ENCODE measurements at places on chromosomes 6 and 20.

DNA sequence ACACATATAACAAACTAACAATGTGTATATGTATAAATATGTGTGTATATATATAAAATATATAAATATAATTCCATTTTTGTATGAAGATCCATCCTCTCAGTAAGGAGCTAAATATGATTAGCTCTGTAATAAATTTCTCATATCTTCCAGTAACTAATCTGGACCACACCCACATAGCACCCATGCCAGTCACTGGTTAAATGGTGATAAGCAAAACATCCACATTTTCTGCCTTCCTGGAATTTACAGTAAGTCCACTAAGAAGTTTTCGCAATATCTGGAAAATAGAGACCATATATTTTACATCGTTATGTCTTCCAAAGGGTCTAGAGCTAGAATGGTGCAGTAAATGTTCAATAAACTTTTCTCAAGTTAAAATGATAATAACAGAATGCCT is 151.5 kb upstream of the STMND1 start:
- no peak for DNase-seq

GRCh38 chr6:134521116-134521501 is 203.2 kb upstream of the SGK1 start:
- DNase-seq = no peak

GRCh38 chr6:79538106-79538971 is 1.1 kb upstream of the LCA5 start:
- no peak for DNase-seq

- DNase-seq = no peak
These were observed 71.1 kb downstream of the SRC start for GRCh38 chr20:37416848-37417616.

GRCh38 chr20:59794555-59794954 is 138.9 kb downstream of the SYCP2 start:
- DNase-seq = no peak

DNA sequence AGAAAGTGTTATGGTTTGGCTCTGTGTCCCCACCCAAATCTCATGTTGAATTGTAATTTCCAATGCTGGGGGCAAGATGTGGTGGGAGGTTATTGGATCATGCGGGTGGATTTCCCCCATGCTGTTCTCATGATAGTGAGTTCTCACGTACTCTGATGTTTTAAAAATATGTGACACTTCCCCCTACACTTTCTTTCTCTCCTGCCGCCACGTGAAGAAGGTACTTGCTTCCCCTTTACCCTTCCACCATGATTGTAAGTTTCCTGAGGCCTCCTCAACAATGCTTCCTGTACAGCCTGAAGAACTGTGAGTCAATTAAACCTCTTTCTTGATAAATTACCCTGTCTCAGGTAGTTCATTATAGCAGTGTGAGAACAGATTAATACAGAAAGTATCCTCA is 150.8 kb downstream of the TMEM200A start:
- no peak for DNase-seq

DNA sequence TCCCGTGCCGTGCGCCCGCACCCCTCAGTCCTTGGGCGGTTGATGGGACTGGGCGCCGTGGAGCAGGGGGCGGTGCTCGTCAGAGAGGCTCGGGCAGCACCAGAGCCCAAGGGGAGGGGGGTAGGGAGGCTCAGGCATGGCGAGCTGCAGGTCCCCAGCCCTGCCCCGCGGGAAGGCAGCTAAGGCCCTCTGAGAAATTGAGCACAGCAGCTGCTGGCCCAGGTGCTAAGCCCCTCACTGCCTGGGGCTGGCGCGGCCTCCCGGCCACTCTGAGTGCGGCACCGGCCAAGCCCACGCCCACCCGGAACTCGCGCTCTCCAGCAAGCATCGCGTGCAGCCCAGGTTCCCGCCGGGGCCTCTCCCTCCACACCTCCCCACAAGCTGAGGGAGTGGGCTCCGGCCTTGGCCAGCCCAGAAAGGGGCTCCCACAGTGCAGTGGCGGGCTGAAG is 16.4 kb downstream of the SOX4 start:
- no peak for DNase-seq

GRCh38 chr20:50540620-50541605 is 30.7 kb downstream of the PTPN1 start:
- DNase-seq = no peak

DNA sequence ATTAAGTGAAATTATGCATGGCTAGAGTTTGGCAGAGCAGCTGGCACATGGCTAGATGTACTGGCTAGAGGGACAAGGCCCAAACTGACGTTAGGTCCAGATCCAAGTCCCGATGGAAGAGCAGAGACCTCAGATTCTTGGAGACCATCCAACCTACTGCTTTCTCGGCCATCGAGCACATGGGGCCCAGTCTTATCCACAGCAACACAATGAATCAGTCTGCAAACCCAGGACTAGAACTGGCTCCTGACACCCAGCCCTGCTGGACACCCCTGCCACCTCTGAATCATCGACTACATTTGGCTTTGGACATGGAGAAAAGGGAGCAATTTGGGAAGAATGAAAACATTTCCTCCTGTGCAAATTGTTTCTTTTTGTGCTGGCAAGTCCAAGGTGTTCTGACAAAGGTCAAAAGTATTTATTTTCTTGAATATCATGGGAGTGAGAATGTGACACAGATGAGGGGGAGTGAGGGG is 23.9 kb upstream of the YWHAB start:
- no peak for DNase-seq

GRCh38 chr6:128605961-128606360 is 85.6 kb upstream of the PTPRK start:
- DNase-seq = no peak

DNA sequence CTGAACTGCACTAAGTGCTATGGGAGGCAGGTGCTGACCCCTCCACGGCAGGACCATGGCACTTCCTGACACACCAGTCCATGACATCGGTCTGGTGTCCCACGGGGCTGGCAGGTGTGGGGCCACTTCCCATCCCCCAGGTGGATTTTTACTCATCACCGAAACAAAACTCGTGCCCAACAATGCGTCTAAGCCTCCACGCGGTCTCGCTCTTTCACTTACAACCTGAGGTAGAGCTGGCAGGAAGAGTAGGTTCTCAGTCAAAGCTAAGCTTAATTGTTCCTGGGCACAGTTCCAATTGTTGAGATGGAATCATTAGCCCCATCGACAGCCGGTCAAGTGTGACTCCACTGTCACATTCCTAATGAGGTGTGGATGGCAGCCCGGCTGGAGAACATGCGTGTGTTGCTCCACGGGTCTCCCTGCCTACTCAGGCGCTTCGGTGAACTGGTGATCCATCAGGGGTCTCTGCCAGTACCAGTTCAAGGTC is 125.7 kb downstream of the SLC23A2 start:
- DNase-seq = no peak

- no peak for DNase-seq
These were observed 86.1 kb upstream of the SIRPA start for GRCh38 chr20:1809131-1809572.

- DNase-seq = no peak
These were observed 5.5 kb downstream of the BMP7 start for GRCh38 chr20:57260934-57261333.

- no peak for DNase-seq
These were observed 932 bp upstream of the TAAR9 start for GRCh38 chr6:132537145-132537544.

- DNase-seq = no peak
These were observed 38.9 kb downstream of the SMAP1 start for GRCh38 chr6:70706491-70707123.

DNA sequence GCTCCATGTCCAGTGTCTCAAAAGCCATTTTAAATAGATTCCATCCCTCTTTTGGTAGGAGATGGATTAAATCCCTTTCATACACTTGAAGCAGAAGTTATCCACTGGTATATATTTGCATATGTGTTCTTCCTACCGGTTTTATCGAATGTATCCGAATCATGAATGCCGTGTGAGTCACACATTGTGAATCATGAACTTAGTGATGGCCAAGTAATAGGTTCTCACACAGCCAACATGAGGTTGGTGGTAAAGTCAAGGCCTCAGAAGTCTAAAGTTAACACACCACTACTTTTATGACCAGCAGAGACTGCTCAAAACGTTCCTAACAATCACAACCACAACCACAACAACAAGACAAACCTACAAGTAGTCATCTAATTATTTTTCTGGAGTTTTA is 345.5 kb downstream of the THBS2 start:
- DNase-seq = no peak

DNA sequence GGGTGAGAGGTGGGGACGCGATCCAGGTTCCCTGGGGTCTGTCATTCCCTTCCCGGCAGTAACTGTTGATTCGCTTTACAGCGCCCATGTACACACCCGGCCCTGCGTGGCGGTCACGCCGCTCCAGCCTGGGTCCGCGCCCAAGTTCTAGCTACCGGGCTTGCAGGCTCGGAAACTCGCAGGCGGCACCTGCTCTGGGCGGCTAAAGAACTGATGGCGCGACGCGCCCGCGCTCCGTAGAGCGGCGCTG is 1.4 kb upstream of the POU3F2 start:
- DNase-seq = no peak

GRCh38 chr20:25452333-25452732 is 44.9 kb downstream of the GINS1 start:
- no peak for DNase-seq

DNA sequence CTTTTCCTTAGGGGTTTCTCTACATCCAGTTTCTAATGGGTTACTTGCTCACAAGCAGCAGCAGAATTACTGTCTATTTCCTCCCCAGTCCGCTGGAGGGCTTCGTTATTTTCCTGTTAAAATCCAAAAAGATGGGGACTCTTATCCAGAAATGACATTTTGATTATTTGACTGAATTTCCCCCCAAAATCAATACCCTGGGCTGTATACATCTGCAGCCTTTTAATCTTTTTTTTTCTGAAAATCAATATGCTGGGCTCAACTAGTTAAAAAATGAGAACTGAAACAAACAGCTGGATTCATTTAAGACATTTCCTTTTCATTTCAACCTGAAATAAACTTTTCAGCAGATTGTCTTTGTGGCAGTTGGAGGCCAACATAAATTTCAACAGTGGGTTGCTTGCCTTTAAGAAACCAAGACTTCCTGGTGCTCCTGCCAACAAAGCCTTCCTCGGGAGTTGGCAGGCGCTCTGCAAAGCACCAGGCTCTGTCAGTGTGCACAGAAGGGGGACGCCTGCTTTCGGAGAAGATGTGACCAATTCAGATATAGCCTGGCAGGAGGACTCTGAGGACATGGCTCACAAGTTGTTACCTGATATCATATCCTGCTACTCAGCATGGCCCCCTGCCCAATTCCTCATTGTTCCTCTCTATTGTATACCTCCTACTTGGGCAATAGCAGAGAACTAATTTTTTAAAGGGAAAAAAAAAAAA is 204.7 kb upstream of the ARG1 start:
- DNase-seq = no peak

DNA sequence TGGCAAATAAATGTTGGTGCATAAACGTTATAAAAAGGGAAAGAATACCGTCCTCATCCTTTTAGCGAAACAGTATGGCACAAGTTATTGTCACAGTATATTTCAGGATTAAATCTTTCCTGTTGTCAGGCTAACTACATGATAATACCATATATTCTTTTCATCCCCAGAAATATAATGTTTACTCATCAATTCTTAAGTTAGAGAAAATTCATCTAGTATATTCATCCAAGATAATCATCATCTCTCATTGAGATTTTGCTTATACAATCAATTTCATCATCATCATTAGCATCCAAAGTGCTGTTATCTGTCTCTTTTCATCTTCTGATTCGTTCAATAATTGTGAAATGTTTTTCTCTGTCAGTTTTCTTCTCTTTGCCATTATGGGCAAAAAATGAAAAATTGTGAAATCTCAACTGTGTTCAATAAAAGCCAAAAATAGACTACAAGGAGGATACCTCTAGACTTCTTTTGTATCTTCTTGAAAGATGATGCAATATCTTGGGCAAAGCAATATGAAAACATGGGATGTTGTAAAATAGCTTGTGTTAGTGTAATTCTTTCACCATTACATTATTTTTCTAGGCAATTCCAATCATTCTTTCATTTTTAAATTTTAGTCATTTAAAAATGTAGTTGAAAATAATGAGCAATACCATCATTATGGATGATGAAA is 2.6 kb downstream of the SPACA1 start:
- no peak for DNase-seq

DNA sequence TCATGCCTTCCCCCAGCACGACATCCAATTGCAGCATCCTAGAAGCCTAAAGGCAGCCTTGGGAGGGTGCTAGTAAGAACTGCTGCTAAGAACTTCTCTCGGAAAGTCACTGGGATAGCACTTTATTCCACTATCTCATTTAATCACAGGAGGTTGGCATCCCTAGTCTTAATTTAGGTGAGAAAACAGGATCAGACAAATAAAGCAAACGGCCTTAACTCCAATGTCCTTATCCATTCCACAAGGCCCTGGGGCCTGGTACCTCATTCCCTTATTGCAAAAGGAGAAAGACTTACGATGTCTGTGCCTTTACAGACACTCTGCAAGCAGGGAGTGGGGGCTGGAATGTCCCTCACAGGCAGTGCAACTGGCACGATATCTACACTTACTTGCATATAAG is 60.7 kb downstream of the BFSP1 start:
- no peak for DNase-seq

DNA sequence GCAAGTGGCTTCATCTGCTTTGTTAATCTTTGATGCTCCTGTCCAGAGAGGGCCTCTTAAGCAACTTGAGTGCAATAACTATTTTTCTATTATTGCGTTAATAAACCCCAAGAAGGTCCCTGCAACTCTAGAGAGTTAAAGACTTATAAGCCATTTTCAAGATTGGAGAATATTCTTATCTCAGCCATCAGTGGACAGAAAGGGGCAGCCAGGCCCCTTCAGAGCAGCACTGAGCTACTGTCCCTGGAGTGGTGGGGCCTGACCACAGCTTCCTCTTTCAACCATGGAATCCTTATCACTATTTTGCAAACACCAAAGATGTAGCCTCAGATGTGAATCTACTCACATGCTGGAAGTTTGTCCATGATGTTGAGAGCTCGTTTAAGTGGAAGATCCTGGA is 2.8 kb upstream of the MAS1L start:
- no peak for DNase-seq

DNA sequence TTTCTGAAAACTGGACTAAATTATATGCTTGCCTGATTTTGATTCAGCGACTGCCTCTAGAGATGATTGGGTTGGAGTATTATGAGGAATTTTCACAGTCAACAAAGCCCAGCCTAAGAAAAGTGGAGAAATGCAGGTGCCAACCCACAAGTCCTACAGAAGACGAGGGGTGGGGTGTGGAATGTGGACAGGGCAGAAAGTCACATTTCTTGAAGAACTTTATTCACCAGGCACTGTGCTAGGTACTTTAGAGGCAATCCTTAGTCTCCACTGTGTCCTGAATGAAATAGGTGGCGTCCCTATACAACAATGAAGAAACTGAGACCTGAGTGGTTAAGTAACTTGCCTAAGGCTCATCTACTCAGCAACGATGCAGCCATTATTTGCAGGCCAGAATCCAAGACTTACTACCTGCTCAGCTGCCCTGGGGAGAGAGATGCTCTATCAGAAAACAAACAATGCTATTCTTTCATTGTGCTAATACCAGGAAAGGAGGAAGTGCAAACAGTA is 106.3 kb downstream of the RNF144B start:
- DNase-seq = no peak

- DNase-seq = no peak
These were observed 39.4 kb downstream of the HFE start for GRCh38 chr6:26126394-26127235.
